A549 treated with CpdA at 1 μM for 4 hours (cell line): ENCODE measurements at places on chromosomes 12 and 14. TPM values are rescaled to one million over a fixed set of nuclear protein-coding genes. Genes with fewer than 3 reads are reported as not detected.

The PLEKHG7 gene
- 0.02 TPM in 1 of 5 replicates, not detected in the others for total RNA-seq

The CDC42BPB gene
- total RNA-seq: 54.7 to 76.8 TPM (median 73.9 TPM) in 5 replicates

The AMN1 gene
- total RNA-seq: 11.3 to 13.0 TPM (median 12.2 TPM) in 5 replicates

The TOMM20L gene
- not detected in 5 replicates for total RNA-seq

The SLC2A14 gene
- total RNA-seq: 0.03 to 0.08 TPM in 2 of 5 replicates, not detected in the others

The BDKRB2 gene
- 3.4 to 7.0 TPM (median 6.2 TPM) in 5 replicates for total RNA-seq

The SERPINA4 gene
- not detected in 5 replicates for total RNA-seq

The TCTN2 gene
- total RNA-seq: 11.4 to 15.1 TPM (median 12.8 TPM) in 5 replicates

The PLEKHD1 gene
- 0.02 to 0.03 TPM in 2 of 5 replicates, not detected in the others for total RNA-seq

The CEBPE gene
- not detected in 5 replicates for total RNA-seq

The CD9 gene
- total RNA-seq: 237 to 263 TPM (median 254 TPM) in 5 replicates

The MLXIP gene
- total RNA-seq: 22.0 to 31.3 TPM (median 26.0 TPM) in 5 replicates

The KRT75 gene
- 0.19 to 0.29 TPM (median 0.23 TPM) in 5 replicates for total RNA-seq

The APOF gene
- total RNA-seq: not detected in 5 replicates

The SERPINA1 gene
- 0.26 to 1.7 TPM (median 0.59 TPM) in 5 replicates for total RNA-seq

The NRIP2 gene
- not detected in 5 replicates for total RNA-seq

The RASSF9 gene
- 0.34 to 0.45 TPM (median 0.43 TPM) in 5 replicates for total RNA-seq

The PTPRO gene
- 0.06 to 0.14 TPM in 2 of 5 replicates, not detected in the others for total RNA-seq

The NTN4 gene
- total RNA-seq: 49.4 to 56.4 TPM (median 53.9 TPM) in 5 replicates

The NELL2 gene
- 0.16 to 0.30 TPM in 2 of 5 replicates, not detected in the others for total RNA-seq

The SIX4 gene
- total RNA-seq: 2.1 to 4.1 TPM (median 3.4 TPM) in 5 replicates

The TMEM121 gene
- total RNA-seq: 3.2 to 9.7 TPM (median 9.0 TPM) in 5 replicates

The CELA1 gene
- total RNA-seq: not detected in 5 replicates

The TCL1B gene
- total RNA-seq: not detected in 5 replicates

The TGM1 gene
- 0.48 to 1.2 TPM (median 1.2 TPM) in 5 replicates for total RNA-seq

The DLGAP5 gene
- total RNA-seq: 29.2 to 43.9 TPM (median 34.9 TPM) in 5 replicates

The SIRT4 gene
- 0.87 to 1.2 TPM (median 1.1 TPM) in 5 replicates for total RNA-seq

The KRT78 gene
- 0.06 TPM in 1 of 5 replicates, not detected in the others for total RNA-seq

The NFE2 gene
- 0.09 to 0.24 TPM (median 0.14 TPM) in 4 of 5 replicates, not detected in the other for total RNA-seq

The CLEC1A gene
- total RNA-seq: not detected in 5 replicates

The SUSD6 gene
- total RNA-seq: 6.3 to 7.6 TPM (median 6.6 TPM) in 5 replicates

The HSPA2 gene
- 41.1 to 51.7 TPM (median 45.6 TPM) in 5 replicates for total RNA-seq

The EPYC gene
- total RNA-seq: not detected in 5 replicates

The IQSEC3 gene
- not detected in 5 replicates for total RNA-seq

The DAZAP2 gene
- total RNA-seq: 328 to 395 TPM (median 337 TPM) in 5 replicates

The GPRC5D gene
- total RNA-seq: not detected in 5 replicates

The C1QL4 gene
- 3.4 to 5.7 TPM (median 5.0 TPM) in 5 replicates for total RNA-seq

The KRT74 gene
- not detected in 5 replicates for total RNA-seq

The HOXC6 gene
- total RNA-seq: 3.8 to 4.9 TPM (median 4.6 TPM) in 5 replicates

The HNRNPA1 gene
- 1,543 to 3,071 TPM (median 1,659 TPM) in 5 replicates for total RNA-seq
